NCI-H82 (cell line): ENCODE measurements at places on chromosomes 7 and 10.

GRCh38 chr7:57425969-57426628 lies 23.9 kb upstream of the ZNF716 start:
- DNase-seq, result no peak

DNA sequence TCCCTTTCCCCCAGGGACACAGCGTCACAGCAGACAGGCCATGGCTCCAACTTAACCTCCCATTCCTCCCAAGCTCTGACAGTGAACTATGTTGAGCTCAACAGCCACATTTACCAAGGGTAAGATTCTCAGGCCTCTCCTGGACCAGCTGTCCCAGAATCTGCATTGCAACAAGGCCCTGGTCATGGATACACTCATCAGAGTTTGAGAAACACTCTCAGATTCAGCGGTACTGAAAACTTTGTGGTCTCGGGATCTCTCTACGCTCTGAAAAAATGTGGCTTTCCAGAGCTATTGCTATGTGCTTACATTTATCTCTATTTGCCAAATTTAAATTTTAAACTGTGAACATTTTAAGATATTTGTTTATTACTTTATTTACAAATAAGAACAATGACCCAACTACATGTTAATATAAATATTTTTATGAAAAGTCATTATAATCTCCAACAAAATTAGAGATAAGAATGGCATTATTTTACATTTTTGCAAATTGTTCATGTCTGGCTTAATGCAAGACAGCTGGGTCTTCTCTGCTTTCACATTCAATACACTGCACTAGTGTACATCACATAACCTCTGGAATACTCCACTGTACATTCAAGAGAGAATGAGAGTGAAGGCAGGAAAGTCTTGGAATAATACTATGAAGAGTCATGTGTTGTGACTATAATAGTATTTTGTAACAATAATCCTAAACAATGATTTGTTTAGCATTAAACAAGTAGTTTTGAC lies 190.9 kb upstream of the PITRM1 start:
- DNase-seq, result no peak

- DNase-seq, result peak; percentile 76
Measured at GRCh38 chr7:150405584-150406311, 26.6 kb downstream of the ZNF775 start.

GRCh38 chr10:68470300-68470699 lies 1.5 kb downstream of the DNA2 start:
- DNase-seq, result peak; percentile 7

DNA sequence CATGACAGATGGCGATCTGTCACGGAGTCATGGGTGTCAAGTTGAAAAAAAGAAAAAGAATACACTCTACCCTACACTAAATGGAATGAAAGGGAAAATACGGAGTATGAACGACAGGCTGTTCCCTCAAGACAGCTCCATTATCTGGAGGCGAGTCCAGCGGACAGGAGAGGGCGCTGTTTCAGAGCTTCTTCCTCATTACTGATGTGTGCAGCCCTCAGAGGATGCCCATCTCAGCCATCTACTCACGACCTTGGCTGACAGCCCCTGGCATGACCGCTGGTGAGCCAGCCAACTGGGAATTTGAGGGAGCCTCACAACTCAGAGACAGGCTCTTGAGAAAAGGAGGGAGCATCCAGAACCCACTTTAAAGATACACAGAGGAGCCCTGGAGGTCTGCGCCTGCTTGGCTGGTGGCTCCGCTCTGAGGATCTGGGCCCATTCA lies 49.6 kb upstream of the SMNDC1 start:
- DNase-seq, result peak; percentile 87

GRCh38 chr7:101146-102046 lies 91.0 kb upstream of the FAM20C start:
- DNase-seq, result no peak

- no peak for DNase-seq
Measured at GRCh38 chr10:121087129-121087528, 236.0 kb downstream of the WDR11 start.

- DNase-seq, result peak; percentile 46
Measured at GRCh38 chr7:51428217-51428887, 111.7 kb upstream of the COBL start.

GRCh38 chr7:41873741-41874140 lies 170.9 kb upstream of the INHBA start:
- DNase-seq, result no peak

DNA sequence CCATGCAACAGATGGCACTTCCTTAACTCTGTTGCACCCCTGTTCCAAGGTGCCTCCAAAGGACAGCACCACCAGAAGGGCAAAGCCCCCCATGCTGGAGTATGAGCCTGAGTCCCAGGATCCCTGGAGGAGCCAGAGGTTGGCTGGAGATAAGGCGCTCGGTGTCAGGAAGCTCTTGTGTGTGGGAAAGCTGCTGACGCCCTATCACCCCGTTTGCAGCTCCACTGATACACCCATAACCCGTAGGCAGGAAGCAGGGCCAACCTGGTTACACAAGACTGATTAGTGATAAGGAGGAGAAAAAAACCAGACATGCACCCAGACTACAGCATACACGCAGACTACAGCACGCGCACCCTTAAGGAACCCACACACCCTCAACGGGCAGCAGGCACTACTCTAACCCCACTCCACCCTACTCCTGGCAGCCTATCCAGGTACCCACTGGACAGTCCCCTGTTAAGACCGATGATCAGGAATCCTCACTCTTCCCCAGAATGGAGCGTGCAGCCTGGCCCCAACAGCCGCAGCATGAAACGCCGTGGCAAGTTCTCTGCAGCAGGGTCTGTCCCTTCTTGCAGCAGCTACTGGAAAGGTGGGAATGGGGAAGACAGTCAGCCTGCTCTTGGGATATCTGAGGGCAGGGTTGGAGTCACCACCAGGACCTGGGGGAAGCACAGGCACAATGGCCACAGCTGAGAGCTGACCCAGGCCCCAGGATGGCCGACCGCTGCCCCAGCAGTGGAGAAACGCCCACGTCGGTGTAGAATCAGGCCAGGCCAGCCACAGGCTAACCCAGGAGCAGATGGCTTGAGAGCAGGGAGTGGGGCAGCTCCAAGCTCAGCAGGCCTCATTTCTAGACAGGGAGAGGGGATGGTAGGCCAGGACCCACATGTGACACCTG lies 38.3 kb upstream of the TUBB8 start:
- no peak for DNase-seq

GRCh38 chr10:79093658-79094411 lies 25.1 kb downstream of the ZMIZ1 start:
- DNase-seq, result no peak

- DNase-seq, result no peak
Measured at GRCh38 chr7:27955596-27955995, 215.6 kb downstream of the TAX1BP1 start.

DNA sequence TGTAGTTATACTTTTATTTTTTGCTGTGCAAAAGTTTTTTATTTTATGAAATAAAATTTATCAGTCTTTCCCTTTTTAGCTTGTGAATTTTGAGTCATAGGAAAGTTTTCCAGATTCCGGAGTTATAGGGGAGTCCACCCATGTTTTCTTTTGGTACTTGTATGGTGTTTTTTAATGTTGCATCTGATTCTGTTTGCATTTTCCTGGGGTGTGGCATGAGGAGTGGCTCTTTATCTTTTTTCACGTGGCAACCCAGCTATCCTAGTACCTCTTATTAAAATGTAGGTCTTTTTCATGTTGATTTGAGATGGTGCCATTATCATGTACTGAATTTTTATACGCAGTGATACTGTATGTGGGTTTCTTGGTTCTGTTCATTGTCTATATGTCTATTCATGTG lies 19.7 kb downstream of the EXOC6 start:
- DNase-seq, result no peak

GRCh38 chr7:41142904-41143473 lies 559.9 kb downstream of the INHBA start:
- DNase-seq, result no peak

DNA sequence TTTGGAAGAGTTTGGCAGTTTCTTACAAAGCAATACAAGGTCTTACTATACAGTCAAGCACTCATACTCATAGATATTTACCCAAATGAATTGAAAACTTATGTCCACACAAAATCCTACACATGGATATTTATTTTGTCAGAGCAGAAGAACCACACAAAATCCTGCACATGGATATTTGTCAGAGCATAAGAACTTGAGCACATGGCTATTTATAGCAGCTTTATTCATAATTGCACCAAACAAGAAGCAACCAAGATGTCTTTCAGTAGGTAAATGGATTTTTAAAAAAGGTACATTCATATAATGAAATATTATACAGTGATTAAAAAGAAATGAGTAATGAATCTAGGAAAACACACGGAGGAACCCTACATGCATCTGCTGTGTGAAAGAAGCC lies 115.4 kb downstream of the BTAF1 start:
- DNase-seq, result no peak

DNA sequence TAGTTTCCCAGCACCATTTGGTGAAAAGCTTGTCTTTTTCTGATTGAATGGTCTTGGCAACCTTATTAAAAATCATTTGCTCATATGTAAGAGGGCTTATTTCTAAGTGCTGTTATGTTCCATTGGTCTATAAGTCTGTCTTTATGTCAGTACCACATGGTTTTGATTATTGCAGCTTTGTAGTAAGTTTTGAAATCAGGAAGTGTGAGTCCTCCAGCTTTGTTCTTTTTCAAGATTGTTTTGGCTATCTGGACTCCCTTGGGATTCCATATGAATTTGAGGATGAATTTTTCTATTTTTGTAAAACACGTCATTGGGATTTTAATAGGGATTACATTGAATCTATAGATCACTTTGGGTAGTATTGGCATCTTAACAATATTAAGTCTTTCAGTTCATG lies 5.4 kb downstream of the KIF11 start:
- DNase-seq, result no peak
